A549 treated with RU486 at 1 μM for 4 hours (cell line): ENCODE measurements at places on chromosomes 1 and 21. TPM values are rescaled to one million over a fixed set of nuclear protein-coding genes. Genes with fewer than 3 reads are reported as not detected.

Gene RASAL2
- 17.0 to 22.3 TPM (median 18.6 TPM) in 5 replicates for total RNA-seq

Gene RGSL1
- total RNA-seq, result not detected in 5 replicates

Gene PTAFR
- 0.23 to 0.26 TPM (median 0.23 TPM) in 5 replicates for total RNA-seq

Gene TAS1R3
- 0.08 to 0.14 TPM (median 0.12 TPM) in 5 replicates for total RNA-seq

Gene ATAD3B
- total RNA-seq, result 1.6 to 3.3 TPM (median 3.2 TPM) in 5 replicates

Gene SLC66A1
- 16.7 to 25.9 TPM (median 22.4 TPM) in 5 replicates for total RNA-seq

Gene SLAMF8
- total RNA-seq, result not detected in 5 replicates

Gene TDRKH
- 5.4 to 6.3 TPM (median 6.2 TPM) in 5 replicates for total RNA-seq
